NAMALWA (cell line): ENCODE measurements at places on chromosomes 5 and 9.

DNA sequence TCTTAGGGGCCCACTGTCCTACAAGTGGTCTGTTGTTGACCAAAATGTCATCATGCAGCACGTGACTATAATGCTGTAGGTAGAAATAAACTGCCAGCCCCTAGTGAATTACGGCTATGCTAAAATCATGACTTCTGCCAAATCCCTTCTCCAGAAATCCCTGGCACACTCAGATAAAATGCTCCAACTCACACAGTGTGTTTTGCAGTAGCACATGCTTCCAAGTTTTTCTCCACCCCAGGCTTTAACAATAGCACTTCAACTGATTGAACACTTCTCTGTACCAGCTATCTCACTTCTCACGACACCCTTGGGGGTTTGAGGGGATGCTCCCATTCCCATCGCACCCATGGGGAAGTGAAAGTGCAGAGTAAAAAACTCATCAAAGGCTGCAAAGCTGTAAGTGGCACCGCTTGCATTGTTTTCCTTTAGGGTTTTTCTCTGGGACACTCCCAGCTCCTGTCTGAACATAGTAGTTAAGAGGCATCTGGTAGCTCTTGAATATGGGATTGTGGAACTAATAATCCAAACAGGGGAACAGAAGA is 151.0 kb upstream of the SLC24A2 start:
- DNase-seq: no peak

DNA sequence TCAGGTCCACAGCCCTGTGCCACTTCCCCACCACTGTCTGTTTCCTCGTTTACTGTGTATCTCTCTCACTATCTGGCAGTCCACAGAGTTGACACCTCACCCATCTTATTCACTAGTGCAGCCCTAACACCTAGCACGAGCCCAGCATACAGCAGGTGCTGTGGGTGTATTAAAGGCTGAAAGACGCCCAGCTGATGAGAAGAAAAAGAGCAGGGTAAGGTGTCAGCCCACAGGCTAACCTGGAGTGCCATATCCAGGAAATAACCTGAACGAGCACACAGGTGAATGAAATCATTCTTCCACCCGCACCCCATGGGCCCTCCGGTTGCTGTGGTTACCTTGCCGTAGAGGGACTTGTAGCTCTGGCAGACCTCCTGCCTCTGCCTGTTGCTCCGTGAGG is 18.6 kb downstream of the ANXA6 start:
- no peak for DNase-seq

- no peak for DNase-seq
Measured at GRCh38 chr9:98514841-98515240, 193.9 kb downstream of the GABBR2 start.

GRCh38 chr9:13070612-13071595 is 208.6 kb downstream of the MPDZ start:
- DNase-seq: no peak

- peak; percentile 49 for DNase-seq
Measured at GRCh38 chr9:98807814-98808195, 335 bp downstream of the GALNT12 start.

GRCh38 chr5:169864483-169864882 is 115.8 kb downstream of the INSYN2B start:
- DNase-seq: no peak

DNA sequence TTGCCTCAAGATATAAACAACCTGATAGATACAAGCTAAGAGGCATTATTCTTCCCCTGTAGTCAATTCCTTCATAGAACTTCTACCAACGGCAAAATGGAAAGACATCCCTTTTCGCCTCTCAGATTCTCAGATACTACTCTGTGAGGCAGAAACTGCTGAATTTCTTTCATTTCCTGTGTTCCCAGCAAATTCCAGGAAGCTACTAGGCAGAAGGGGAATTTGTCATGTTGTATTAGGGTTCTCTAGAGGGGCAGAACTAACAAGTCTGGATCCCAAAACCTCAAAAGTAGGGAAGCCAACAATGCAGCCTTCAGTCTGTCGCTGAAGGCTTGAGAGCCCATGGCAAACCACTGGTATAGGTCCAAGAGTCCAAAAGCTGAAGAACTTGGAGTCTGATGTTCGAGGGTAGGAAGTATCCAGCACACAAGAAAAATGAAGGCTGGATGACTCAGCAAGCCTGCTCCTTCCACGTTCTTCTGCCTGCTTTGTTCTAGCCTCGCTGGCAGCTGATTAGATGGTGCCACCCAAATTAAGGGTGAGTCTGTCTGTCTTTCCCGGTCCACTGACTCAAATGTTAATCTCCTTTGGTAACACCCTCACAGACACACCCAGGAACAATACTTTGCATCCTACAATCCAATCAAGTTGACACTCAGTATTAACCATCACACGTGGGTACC is 15.2 kb downstream of the RNF180 start:
- no peak for DNase-seq

- no peak for DNase-seq
Measured at GRCh38 chr9:7780261-7780988, 19.2 kb downstream of the DMAC1 start.

DNA sequence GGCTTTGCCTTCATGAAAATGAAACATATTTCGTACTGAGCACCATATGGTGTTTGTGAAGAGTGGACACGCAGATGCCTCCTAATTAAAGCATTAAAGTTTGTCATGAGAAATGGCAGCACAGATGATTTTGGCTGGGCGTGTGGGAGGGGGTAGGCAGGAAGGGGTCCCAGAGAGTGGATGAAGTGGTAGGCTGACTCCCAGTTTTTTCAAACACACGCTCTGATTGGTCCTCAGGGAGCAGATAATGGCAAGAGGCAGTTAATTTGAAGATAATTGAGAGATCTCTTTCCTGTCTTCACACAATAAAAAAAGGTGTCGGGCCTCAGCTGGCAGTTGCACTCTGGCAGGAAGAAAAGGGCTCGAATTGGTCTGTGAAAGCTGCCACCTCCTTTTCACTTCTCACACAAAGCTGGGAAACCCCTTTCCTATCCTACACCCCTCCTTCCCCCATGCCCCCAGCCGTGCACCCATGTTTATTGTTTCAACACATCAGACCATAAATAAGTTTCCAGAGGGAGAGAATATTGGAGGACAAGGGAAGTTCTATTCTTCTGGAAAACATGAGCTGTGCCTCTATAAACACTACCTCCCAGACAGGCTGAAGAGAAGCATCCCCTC is 429.6 kb downstream of the ARHGEF28 start:
- DNase-seq: no peak

DNA sequence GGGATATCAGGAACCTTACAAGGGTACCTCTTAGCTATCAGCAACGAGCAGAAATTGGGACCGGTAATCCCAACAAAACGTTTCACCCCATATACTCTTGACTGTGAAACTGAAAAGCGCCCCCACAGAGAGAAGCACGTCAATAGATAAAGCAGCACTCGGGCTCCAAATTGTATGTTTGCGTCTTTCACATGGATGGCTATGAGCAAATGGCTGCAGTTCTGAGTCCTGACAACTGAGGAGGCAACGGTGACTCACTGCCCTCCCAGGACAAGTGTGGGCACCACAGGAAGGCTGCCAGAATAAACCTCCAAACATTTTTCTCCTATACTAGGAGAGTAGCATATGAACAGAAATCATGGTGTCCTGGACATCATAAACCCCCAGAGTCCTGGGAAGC is 36.6 kb downstream of the SEMA4D start:
- no peak for DNase-seq

- DNase-seq: no peak
Measured at GRCh38 chr9:68476847-68477246, 63.8 kb downstream of the TMEM252 start.

- DNase-seq: no peak
Measured at GRCh38 chr9:36823466-36823865, 210.6 kb downstream of the PAX5 start.

DNA sequence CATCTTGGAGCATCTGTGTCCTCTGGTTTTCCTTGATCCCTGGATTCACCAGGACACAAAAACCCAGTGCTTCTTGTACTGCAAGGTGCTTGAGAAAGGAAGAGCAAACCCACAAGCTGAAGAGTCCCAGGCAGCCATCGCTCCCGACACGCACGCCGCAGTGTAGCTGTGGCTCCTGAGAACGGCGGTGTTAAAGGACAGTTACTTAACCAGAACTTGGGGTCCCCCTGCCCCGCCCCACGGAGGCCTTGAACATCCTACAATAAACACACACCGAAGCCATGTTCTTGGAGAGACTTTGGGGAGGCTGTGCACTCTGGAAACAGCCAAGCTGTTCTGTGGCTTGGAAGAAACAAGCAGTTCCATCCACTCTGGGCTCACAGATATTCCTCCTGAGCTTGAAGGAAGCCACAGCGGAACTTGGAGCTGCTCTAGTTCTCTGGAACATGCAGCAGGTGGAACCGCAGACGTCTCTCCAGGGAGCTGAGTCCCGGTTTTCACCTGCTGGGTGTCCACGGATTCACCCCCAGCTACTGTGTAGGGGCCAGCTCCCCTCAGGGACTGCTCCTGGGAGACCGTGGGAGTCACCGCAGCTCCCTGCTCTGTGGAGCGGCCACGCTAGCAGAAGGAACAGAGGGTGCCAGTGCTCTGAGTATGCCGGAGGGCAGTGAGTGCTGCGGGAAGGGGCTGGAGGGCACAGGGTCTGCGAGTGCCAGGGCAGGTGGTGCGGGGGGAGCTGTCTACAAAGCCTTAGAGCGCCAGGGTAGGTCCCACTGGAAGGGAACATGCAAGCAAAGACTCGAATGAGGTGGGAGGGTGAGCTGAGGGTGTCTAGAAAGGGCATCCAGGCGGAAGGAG is 107.3 kb downstream of the ADAMTS2 start:
- DNase-seq: no peak

- no peak for DNase-seq
Measured at GRCh38 chr9:8088477-8088876, 288.9 kb upstream of the DMAC1 start.

DNA sequence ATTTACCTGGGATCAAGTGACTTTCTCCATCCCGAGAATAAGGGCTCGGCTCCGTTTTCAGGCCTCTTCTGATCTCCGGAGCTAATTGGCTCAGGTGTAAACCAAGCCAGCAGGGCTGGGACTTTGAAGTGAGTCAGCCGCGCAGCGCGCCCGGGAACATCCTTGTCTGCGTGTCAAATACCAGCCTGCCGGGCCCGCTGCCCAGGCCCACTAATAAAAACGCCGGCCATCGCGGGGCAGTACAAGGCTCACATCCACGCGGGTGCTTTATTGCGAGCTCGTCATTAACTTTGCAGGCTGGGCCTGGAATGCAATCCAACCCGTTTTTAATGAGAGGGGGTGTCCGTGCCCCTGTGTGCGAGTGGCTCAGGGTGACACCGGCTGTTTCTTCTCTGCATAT is 416.8 kb downstream of the IRX2 start:
- no peak for DNase-seq

GRCh38 chr5:138457531-138458275 is 7.6 kb upstream of the EGR1 start:
- DNase-seq: no peak
